ENCODE measurements at places on chromosomes 4 and X. TPM values are rescaled to one million over a fixed set of nuclear protein-coding genes. Genes with fewer than 3 reads are reported as not detected.
A peak's percentile ranks its signal among the peaks of the same experiment; 100 is the strongest.

DNA sequence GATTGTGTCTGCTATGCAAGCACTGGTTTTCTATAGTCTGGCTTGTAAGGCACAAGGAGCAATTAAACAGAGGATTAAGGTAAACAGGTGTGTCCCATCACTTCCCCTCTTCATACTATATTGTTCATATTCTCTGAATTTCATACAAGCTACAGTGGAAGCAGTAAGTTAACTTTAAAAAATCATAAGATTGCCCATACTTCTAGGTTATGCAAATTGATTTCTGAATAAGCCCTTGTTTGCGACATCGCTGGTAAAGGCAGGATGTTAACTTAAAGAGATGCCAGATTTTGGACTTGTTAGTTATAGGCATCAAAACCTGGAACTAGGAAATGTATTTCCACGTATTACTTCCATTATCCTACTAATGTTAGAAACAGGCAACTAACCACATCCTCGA is 1.0 kb upstream of the TMEM131L start:
- H3K36me3 ChIP-seq: no peaks in the 10 kb centered on the region
- H3K27me3 ChIP-seq: no peaks in the 10 kb centered on the region
- peak overlapping the region; percentile 59 for H3K4me3 ChIP-seq
- no peak overlapping the region for H3K27ac ChIP-seq
- DNase-seq: no peak

GRCh38 chr4:3318561-3319021 is 25.8 kb downstream of the RGS12 start:
- no peak overlapping the region for H3K4me3 ChIP-seq
- H3K27me3 ChIP-seq: no peaks in the 10 kb centered on the region
- peak; percentile 26 for DNase-seq
- no peaks in the 10 kb centered on the region for H3K4me1 ChIP-seq

GRCh38 chr4:185779517-185779916 is 32.5 kb downstream of the SORBS2 start:
- no peak for DNase-seq
- H3K36me3 ChIP-seq: no peaks in the 10 kb centered on the region
- no peak overlapping the region for H3K4me3 ChIP-seq

MAGED4 gene
- polyA plus RNA-seq: 35.4 TPM

REPS2 gene
- polyA plus RNA-seq: 1.4 TPM

WDR45 gene
- 96.6 TPM for polyA plus RNA-seq

Measured in small intestine (tissue), 16 donors.